ENCODE measurements at places on chromosomes 12 and 14.

DNA sequence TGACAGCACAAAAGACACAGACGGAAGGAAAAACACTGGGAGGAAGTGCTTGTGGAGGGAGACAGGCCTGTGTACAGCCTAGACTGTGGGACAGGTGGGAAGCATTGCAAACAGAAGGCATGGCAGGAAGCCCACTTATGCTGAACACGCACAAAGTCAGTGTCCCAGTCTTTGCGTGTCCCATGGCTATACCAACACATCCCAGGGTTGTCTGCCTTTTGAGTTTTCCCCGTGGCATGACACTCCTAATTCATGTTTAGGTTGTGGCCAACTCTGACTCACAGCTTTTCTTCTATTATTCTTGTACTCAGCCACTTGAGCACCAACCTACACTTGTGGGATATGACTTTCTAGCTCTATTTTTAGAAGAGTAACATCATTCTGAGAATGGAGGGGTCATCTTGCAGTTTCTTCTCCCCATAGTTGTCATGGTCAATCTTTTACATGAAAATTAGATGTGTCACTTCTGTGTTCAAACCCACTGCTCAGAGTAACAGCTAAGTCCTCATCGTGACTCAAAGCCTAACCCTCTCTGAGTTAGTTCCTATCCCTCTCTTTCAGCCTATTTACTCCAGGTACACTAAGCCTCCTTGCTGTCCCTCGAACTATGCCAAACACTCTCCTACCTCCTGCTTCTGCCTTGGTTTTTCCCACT is 27.5 kb upstream of the JPH4 start:
- H3K4me1 ChIP-seq = peaks cover 23% of the 10 kb centered on the region
- no peaks in the 10 kb centered on the region for H3K36me3 ChIP-seq
- DNase-seq = no peak
- peak overlapping the region; percentile 32 for H3K27ac ChIP-seq
- H3K27me3 ChIP-seq = no peaks in the 10 kb centered on the region

- no peak for DNase-seq
- no peak overlapping the region for H3K27ac ChIP-seq
- H3K4me3 ChIP-seq = no peak overlapping the region
- no peaks in the 10 kb centered on the region for H3K4me1 ChIP-seq
These were observed 51.4 kb downstream of the KICS2 start for GRCh38 chr12:64170730-64171129.

DNA sequence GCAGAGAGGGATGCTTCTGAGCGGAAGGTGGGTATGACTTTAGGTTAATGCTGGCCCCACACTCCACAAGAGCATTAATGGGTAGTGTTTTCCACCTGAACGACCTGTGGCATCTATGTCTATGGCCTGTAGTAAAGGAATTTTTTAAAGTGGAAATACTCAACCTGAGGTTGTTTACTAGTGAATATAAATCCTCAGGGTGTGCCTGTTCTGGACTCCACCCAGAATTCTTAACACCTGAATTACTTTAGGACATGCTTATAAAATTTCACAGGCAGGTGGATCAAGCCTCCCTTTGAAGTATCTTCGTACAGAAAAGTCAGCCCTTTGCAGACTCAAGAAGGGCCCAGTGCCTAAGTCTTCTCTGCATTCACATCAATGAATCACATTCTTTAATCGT is 196.1 kb downstream of the ESR2 start:
- peaks cover 77% of the 10 kb centered on the region for H3K36me3 ChIP-seq
- no peaks in the 10 kb centered on the region for H3K27me3 ChIP-seq
- H3K4me1 ChIP-seq = no peaks in the 10 kb centered on the region
- no peak overlapping the region for H3K27ac ChIP-seq

GRCh38 chr14:101357038-101357437 is 204.3 kb upstream of the DIO3 start:
- no peak overlapping the region for H3K27ac ChIP-seq
- H3K36me3 ChIP-seq = no peaks in the 10 kb centered on the region
- H3K4me3 ChIP-seq = no peak overlapping the region
- no peaks in the 10 kb centered on the region for H3K4me1 ChIP-seq
- peaks cover 10% of the 10 kb centered on the region for H3K27me3 ChIP-seq

DNA sequence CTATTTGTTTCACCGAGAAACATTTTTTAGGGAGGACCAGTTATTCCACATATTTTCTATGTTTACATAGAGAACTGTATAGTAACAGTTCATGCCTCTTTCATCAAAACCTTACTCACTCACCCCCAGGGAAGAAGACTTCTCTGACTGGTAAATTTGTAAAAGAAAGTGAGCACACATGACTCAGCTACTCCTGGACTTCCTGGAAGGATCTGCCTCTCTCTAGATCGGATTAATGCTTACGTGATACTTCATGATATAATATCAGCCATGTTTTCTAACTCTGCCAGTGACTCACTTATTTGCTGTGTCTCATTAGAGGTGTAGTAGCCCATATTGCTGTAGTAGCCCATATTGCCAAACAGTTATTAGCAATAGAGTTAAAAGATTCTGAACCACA is 494.3 kb upstream of the ATXN7L3B start:
- no peak overlapping the region for H3K27ac ChIP-seq
- no peaks in the 10 kb centered on the region for H3K36me3 ChIP-seq

DNA sequence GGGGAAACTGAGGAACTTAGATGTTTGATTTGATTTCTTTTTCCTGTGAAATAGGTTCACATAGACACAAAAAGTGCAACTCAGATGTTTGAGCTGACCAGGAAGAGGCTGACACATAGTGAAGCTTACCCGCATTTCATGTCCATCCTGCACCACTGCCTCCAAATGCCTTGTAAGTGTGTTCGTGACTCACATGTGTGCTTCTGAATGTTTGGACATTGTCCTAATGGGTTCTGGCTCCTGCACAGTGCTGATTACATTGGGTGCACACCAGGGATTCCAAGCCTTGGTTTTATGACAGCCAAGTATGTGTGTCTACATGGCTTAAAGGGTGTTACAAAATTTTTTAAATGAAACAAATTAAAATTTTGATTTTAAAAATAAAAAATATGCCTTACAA is 137.4 kb downstream of the DAAM1 start:
- peaks cover 36% of the 10 kb centered on the region for H3K36me3 ChIP-seq
- peaks cover 7% of the 10 kb centered on the region for H3K4me1 ChIP-seq
- H3K27ac ChIP-seq = no peak overlapping the region
- no peak overlapping the region for H3K4me3 ChIP-seq

GRCh38 chr12:108649669-108650068 is 16.0 kb upstream of the SELPLG start:
- no peaks in the 10 kb centered on the region for H3K27me3 ChIP-seq
- peaks cover 22% of the 10 kb centered on the region for H3K4me1 ChIP-seq

DNA sequence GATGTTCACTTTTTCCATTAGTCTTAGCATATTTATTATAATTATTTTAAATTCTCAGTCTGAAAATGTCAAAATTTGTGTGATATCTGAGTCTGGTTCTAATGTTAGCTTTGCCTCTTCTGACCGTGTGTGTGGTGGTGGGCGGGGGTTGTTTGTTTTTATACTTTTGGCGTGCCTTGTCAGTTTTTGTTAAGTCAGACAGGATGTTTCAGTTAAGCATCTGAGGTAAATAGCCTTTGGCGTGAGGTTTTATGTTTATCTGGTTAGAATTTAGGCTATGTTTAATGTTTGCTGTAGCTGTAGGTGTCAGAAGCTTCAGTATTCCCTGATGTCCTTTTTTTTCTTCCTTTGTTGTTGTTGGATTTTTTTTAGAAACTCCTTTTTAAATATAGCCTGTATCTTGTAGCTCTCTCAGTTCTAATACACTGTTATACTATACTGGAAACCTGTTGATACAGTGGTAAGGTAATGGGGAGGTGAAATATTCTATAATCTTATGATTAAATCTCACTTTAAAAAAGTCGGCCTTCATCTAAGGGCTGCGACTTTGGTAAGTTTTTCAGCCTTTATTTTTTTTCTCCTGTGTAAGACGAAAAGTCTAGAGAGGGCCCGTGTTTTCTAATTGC is 111.6 kb downstream of the SCAF11 start:
- peaks cover 25% of the 10 kb centered on the region for H3K4me1 ChIP-seq
- no peak for DNase-seq
- peak overlapping the region; percentile 54 for H3K27ac ChIP-seq
- peaks cover 71% of the 10 kb centered on the region for H3K36me3 ChIP-seq
- no peak overlapping the region for H3K4me3 ChIP-seq
